ENCODE measurements at places on chromosomes 1 and 21.

GRCh38 chr1:218990019-218990418 lies 183.7 kb upstream of the LYPLAL1 start:
- no peak for DNase-seq

DNA sequence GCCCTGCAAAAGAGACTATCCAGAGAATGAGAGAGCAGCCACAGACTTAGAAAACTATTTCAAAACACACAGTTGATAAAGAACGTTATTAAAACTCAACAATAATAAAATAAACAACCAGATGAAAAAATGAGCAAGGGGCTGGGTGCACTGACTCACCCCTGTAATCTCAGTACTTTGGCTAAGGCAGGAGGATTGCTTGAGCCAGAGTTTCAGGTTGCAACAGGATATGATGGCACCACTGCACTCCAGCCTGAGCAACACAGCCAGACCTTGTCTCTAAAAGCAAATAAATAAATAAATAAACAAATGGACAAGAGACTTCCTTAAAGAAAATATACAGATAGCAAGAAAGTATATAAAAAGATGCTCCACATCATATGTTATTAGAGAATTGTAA lies 144.6 kb downstream of the LRRIQ3 start:
- DNase-seq = no peak

DNA sequence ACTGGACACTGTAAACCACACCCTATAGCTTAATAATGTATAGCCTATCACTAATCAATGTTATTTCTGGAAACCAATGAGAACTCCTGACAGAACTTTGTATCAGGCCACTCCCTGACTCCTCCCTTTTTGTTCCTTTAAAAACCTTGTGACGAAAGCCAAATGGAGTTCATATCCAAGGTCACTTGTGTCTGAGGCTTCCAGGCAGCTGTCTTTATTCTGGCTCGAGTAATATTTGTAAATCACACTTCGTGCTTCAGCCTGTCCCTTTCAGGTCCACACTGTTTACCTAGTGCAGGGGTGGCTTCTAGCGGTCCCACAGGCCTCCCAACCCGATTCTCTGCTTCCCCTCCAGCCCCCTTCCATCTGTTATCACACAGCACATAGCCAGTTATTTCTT lies 16.2 kb upstream of the CAPN9 start:
- no peak for DNase-seq

- DNase-seq = no peak
Measured at GRCh38 chr1:54624466-54625464, 1.4 kb upstream of the FAM151A start.

GRCh38 chr1:207871117-207871649 lies 39.7 kb downstream of the CD34 start:
- no peak for DNase-seq

- no peak for DNase-seq
Measured at GRCh38 chr1:196387766-196388165, 220.5 kb downstream of the KCNT2 start.

DNA sequence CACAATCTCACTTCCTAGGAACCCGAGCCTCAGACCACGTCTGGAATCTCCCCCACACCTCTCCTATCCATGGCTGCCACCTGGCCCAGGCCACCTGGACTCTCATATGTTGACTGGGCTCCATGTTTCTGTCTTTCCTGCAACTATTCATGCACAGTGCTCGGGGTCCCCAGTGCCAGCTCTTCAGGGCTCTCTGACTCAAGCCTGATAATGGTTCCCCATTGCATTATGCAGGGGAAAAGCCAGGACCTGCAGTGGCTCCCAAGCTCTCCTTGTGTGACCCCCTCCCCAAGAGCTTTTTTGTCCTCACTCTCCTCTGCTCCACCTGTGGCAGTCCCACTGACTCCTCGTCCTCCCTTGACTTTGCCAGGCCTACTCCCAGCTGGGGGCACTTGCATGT lies 417.6 kb downstream of the NPHP4 start:
- DNase-seq = no peak

- DNase-seq = no peak
Measured at GRCh38 chr1:19258353-19258752, 6.7 kb downstream of the MRTO4 start.

- no peak for DNase-seq
Measured at GRCh38 chr1:185497177-185497576, 180.1 kb upstream of the IVNS1ABP start.

- no peak for DNase-seq
Measured at GRCh38 chr1:59357645-59358320, 60.9 kb downstream of the FGGY start.

- DNase-seq = no peak
Measured at GRCh38 chr1:20167126-20167525, 18.8 kb upstream of the UBXN10 start.

- no peak for DNase-seq
Measured at GRCh38 chr1:81679942-81680341, 120.8 kb upstream of the ADGRL2 start.

DNA sequence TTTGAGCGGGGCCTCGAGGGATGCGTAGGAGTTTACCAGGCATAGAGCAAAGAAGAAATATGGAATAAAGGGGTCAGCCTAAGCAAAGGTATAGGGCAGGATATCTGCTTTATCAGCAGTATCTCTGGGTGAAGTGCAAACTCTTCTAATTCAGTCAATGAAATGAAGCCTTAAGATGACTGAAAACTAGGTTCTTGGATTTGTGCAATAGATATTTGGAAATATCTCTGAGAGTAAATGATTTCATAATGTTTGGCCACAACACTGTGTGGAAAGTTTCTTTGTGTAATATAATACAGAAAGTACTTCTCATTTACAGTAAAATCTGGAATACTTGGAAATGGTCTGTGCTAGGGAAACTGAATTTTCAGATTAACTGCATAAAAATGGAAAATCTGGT lies 26.1 kb downstream of the KCNJ15 start:
- DNase-seq = no peak

- no peak for DNase-seq
Measured at GRCh38 chr1:243315893-243316292, 60.1 kb downstream of the SDCCAG8 start.

DNA sequence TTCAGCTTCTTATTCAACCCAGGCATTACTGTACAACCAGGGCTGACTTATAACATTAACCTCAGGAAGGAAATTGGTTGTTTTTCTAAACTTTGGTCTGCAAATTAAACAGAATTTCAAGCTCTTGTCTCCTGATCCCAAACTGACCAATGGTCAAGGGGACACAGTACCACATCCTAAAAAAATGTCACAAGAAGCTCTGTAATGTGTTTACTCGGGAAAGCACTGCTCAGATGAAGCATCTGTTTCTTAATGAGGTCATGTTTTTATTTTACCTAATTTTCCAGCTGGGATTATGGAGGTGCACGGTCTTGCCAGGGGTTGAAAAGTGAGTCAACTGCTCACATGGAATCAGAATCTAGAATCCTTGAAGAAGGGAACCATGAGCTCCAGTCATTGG lies 18.7 kb downstream of the ADAMTS5 start:
- no peak for DNase-seq

DNA sequence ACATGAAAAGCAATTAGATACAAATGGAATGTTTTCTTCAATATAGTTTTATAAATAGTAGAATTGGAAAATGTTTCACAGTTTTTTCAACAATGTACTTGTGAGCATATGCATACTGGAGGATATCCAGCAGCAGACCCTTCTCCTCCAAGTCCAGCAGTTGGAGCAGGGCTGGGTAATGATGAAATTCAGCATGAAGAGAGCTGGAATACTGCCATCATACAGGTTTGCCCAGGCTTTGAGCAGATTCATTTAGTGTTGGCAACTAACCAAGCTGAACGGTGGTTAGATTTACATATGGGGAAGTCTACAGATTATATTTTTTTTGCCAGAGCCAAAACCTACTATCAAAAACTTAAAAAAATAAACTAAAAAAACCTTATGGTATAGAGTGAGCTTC lies 38.3 kb downstream of the WDR3 start:
- peak; percentile 81 for DNase-seq

GRCh38 chr1:1573843-1574720 lies 581 bp downstream of the SSU72 start:
- DNase-seq = peak; percentile 80

- no peak for DNase-seq
Measured at GRCh38 chr1:222095606-222096475, 354.0 kb upstream of the DUSP10 start.

DNA sequence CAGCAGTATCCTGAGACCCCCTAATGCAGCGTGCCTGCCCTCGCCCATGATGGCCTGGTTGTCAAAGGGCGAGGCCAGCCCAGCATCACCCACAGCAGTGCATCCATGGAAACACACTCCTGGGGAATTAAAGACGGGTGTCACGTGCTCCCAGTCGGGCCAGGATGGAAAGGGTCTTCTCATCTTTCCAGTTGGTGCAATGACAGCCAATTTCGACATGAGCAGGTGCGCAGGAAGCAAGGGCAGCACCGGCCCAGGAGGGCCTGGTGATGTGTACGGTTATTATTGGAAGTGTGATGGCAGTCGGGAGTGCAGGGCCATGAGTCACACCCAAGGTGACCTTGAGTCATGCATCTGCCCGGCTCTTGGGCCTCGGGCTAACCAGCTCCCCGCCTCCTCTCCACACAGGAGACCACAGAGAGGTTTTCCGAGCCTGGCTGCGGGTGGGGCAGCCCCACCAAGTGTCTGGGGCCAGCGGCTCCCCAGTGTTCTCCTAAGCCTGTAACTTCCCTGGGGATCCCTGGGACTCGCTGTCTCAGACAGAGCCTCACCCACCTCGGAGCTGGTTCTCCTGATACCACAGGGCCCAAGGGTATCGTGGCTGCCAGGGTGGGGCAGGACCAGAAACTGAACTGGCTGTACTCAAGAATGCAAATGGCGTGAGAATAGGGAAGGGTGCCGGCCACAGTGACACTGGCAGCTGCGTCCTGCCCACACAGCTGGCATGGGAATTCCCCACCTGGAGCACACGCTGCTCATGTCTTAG lies 119.8 kb downstream of the SIK1 start:
- DNase-seq = no peak

- DNase-seq = no peak
Measured at GRCh38 chr1:2556277-2556677, at the start of gene TNFRSF14. Gene TNFRSF14 (plus strand): TSS chr1:2556371. CDS start chr1:2556665, 294 bp downstream.

- no peak for DNase-seq
Measured at GRCh38 chr1:237838320-237838719, 52.4 kb downstream of the ZP4 start.

GRCh38 chr1:178944729-178945128 lies 73.9 kb upstream of the ANGPTL1 start:
- no peak for DNase-seq

GRCh38 chr1:245045087-245045881 lies 109.5 kb upstream of the KIF26B start:
- DNase-seq = no peak

DNA sequence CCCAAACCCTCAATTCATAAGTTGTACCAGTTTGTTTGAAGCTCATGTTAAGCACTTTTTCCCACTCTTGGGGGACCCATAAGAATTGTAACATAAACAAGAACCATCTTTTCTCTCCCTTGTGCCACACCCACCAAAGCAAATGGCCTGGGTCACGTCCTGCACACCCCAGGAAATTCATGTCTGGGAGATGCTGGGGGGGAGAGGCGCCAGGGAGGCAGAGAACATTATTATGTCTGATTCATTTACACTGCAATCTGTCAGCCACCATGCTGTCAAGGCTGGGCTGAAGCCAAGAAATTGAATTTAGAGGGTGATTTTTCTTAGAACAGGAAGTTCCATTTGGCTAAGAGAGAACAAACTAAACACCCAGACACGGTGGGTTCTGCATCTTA lies 37.2 kb upstream of the IPO9 start:
- no peak for DNase-seq

- no peak for DNase-seq
Measured at GRCh38 chr21:34827445-34828235, 158.8 kb downstream of the CLIC6 start.

DNA sequence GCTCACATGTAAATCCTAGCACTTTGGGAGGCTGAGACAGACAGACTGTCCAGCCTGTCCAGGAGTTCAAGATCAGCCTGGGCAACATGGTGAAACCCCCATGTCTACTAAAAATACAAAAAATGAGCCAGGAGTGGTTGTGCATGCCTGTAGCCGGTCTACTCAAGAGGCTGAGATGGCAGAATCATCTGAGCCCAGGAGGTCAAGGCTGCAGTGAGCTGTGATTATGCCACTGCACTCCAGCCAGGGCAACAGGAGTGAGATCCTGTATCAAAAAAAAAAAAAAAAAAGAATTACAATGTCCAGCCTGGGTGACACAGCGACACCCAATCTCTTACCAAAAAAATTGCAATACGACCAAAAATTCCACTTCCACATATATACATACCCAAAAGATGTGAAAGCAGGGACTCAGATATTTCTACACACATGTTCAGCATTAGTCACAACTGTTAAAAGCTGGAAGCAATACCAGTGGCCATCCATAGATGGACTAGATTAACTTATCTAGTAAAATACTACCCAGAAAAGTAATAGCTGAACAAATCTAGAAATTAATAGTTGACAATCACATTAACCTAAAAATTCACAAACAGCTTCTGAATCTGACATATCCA lies 49.2 kb downstream of the ASH1L start:
- no peak for DNase-seq

- DNase-seq = no peak
Measured at GRCh38 chr1:55055084-55055882, 15.9 kb downstream of the PCSK9 start.

DNA sequence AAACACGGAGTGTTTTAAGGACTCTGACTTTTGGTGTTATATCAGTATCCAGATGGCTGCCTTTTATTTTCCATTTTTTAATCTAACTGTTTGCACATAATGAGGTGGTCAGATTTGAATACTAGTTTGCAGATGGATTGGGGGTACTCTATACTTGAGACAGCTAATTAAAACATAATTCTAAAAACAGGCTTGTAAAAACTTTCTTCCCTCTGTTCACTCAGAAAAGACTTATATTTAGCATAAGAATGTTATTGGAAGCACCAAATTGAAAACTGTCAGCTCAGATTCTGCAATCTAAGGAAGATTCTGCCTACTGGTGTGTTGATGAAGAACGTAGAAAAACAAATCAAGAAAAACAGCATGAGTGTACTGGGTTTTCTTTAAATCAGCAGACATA lies 44.0 kb upstream of the NRIP1 start:
- no peak for DNase-seq

DNA sequence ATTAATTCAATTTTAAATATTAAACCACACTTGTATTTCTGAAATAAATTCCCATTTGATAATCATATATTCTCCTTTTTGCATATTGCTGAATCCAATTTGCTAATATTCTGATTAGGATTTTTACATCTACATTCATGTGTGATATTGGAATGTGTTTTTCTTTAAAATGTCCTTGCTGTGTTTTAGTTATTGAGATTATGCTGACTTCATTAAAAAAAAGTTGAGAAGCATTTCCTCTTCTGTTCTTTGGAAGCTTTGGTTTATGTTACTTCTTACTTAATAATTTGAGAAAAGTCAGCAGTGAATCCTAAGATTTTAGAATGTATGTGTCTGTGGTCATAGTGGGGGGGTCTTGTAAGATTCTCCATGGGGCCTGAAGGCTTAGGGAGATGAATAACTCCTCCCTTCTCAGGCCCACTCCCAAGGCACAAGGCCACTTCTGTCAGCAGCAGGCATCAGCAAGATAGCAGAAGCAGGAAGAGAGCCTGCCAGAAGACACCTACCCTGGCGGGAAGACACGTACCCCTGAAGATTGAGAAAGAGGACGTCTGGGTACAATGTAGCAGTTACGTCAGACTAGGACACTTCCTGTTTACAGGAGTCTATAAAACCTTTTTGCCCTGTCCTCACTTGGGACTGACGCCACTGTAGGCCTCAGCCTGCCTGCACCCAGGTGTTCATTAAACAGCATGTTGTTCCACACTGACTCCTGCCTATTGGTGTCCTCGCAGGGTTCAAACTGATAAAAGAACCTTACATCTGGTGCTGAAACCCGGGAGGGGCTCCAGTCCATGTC lies 56.9 kb downstream of the ODF2L start:
- no peak for DNase-seq
